ENCODE measurements at places on chromosomes 7 and 10.

DNA sequence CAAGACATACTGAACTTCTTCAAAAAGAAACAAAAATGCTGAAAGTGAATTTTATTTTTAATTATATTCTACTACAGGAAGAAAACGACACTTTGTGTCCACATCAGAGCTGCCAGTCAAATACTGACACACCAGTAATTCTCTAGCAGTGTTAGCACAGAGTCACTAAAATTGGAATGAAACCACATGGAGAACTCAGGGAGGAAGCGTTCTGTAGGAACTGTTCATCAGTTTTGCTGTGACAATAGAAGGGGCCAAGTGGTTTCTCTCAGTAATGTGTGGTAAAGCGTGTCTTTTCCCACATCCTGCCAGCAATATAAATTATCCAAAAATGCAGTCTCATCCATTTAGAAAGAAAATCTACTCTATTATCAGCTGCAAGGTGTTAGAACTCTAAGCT lies 683.3 kb downstream of the GRM8 start:
- DNase-seq = no peak

DNA sequence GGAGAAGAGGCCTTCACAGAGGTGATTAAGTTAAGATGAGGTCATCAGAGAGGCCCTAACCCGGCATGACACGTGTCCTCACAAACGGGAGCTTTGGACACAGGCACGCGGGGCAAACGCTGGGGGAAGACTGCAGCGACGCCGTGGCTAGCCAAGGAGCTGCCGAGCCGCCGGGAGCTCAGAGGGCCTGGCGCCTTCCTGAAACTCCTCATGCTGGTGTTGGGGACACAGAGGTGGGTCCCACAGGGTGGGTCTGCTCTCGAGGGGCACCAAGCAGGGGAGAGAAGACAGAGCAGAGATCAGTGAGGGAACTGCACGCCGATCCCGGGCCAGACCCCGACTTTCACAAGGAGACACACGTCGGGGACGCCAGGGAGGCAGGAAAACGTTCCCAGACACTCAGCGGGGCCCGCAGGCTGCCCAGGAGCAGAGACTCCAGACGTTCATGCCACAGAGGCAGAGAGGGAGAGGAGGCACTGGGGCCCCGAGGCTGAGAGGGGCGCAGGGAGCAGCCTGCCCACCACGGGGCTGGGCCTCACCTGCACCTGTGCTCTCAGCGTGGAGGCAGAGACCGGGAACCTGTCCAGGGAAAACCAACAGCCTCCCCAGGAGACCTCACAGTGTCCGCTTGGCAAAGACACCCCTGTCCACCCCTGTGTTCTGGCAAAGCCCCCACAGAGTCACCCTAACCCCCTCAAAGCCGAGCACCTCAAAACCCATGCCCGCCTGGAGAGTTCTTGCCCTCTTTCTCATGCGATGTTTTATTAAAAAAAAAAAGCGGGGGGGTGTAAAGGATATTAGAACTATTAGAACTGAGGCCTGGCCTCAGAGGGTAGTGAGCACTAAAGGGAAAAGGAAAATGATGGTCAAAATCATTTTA lies 103.8 kb downstream of the PDGFA start:
- DNase-seq = no peak

DNA sequence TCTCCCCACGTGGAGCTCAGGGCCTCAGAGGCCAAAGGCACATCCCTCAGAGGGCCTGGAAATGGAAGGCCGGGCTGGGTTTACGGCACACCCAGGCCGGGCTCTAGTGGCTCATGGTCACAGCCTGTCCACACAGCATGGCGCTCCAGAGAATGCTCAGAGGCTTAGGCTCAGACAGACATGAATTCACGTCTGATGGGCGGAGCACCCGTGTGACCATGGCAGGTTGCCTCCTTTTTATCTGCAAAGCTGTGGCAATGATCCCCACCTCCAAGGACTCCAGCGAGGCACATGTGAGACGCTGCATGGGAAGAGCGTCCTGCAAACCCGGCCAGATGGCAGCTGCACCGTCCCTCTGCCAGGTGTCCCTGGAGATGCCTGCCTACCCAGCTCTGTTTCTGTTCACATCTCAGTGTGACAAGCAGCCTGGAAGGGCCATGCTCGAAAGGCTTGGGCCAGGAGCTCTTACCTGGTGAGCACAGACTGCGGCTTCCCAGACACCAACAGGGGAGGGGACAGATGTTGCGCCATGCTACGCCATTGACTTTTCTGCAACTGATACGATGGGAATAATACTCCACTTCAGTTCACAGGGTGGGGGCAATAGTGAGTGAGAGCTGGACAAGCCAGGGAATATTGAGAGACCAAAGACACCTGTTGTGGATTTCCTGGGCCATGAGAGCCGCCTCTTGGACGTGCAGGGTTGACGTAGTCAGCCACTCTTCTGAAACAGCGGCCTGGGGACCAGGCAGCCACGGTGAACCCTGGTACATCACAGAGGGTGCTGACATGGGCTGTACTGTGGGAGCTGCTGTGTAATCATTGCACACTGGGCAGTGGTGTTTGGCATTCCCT lies 34.4 kb upstream of the FAM20C start:
- no peak for DNase-seq

- no peak for DNase-seq
Observed at GRCh38 chr10:31757386-31757791, 171.2 kb downstream of the ARHGAP12 start.

DNA sequence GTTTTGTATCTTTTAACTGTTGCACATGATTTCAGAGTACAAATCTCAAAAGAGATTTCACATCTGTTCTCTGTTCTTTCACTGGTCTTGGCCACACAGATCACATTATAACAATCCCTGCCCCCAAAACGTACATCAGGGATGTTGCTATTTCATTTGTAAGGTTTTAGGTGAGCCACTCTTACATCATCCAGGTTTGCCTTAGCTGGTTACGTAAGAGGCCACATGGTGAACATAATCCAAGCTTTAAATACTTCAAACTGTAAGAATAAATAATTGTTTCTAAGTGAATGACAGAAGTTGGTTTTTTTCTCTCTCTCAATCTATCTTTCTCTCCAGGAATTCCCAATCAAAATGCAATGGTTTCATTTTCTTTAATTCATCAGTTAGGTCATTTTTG lies 245.9 kb upstream of the HGF start:
- DNase-seq = no peak

- DNase-seq = no peak
Observed at GRCh38 chr10:76554478-76554877, 1083.1 kb downstream of the KCNMA1 start.

- DNase-seq = no peak
Observed at GRCh38 chr10:91521439-91521838, 111.3 kb downstream of the HECTD2 start.

GRCh38 chr10:119769886-119770285 lies 44.0 kb downstream of the INPP5F start:
- no peak for DNase-seq

DNA sequence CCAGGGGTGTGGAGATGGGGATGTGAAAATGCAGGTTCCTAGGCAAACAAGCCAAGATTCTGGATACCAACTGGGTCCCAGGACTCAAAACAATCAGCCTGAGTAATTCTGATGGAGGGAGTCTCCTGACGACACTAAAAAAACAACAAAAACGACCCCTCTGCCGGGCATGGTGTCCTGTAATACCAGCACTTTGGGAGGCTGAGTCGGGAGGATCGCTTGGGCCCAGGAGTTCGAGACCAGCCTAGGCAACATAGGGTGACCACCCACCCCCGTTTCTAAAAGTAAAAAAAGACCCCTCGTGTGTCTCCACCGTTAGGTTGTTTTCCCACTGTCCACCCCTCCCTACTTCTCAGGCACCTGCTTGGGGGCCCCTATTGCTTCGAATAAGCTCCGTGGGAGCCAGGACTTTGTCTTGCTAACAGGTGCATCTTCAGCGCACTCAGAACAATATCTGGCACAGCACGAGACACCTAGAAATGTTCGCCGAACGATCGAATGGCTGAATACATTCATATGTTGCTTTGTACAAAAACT lies 743 bp upstream of the NRF1 start:
- no peak for DNase-seq

GRCh38 chr10:22226599-22226998 lies 8.8 kb upstream of the EBLN1 start:
- DNase-seq = no peak

DNA sequence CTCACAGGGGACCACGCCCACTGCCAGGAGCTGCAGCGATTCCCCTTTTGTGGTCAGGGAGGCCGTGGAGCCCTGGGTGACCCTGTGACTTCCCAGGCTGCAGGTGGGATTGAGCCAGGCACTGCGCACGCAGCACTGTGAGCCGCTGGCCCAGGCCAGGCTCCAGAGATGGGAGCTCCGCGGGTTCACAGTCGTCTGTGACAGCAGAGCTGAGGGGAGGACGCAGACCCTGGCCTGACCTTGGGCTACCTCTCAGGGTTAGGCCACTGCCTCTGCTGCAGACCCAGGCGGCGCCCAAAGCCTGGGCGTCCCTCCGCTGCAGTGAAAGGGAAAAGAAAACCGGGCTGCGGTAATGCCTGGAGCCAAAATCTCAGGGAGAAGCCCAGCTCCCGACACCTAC lies 107.5 kb upstream of the GPR26 start:
- no peak for DNase-seq

DNA sequence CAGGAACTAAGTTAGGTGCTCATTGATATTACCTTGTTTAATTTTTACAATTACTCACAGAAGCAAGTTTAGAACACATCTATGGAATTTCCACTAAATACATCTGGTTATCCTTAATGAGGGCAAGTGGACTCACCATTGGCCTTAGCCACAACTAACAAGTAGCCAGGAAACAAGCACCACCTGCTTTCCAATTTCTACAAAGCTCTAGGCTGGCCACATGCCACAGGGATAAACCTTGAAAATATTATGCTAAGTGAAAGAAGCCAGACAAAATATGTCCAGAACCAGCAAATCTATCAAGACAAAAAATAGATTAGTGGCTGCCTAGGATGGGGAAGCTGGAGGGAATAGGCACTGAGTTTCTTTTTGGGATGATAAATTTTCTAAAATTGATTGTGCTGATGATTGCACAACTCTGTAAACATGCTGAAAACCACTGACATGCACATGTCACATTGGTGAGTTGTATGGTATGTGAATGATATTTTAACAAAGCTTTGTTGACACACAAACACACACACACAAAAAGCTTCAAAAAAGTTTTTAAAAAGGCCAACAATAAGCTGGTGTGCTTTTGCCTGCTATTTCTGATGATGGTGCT lies 179.4 kb downstream of the CPEB3 start:
- no peak for DNase-seq

- no peak for DNase-seq
Observed at GRCh38 chr10:95539560-95540284, 21.4 kb downstream of the SORBS1 start.

DNA sequence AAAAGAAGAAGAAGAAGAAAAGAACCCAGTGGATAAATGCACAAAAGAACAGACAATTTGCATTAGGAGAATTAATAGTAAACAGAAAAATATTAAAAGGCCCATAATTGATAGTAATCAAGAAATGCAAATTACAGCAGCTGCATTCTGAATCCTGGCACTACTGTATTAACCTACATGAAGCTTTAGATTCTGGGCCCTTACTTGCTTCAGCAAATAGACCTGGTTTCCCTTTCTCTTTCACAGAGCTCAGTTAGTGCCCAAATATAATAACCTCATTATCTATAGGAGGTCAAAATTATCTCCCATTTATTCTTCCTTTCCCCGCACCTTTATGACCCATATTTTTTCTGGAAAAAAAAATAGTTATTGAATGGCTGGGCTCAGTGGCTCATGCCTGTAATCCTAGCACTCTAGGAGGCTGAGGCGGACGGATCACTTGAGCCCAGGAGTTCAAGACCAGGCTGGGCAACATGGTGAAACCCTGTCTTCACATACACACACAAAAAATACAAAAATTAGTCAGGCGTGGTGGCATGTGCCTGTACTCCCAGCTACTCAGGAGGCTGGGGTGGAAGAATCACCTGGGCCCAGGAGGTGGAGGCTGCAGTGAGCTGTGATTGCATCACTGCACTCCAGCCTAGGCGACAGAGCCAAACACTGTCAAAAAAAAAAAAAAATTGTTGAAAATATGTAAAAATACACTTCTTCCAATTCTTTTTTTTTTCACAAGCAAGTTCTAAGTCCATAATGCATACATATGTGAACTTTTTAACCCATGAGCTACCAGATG lies 36.0 kb upstream of the PIK3AP1 start:
- DNase-seq = no peak

GRCh38 chr10:30094601-30095000 lies 35.2 kb upstream of the JCAD start:
- no peak for DNase-seq

DNA sequence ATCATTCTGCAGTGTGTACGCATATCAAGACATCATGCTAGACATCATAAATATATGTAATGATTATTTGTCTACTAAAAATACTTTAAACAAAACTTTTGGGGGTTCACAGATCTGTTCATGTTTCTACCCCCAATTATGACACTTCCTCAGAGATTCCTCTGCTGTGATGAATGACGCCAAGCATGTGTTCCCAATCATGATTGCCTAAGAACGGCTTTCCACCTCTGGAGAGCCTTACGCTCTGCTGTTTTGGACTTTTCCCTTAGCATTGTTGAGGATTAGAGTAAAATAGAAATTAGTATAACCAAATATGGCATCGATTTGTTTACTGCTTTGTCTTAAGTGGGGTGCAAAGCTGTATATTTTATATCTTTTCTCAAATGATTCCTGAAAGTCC lies 236.3 kb upstream of the IGFBP3 start:
- no peak for DNase-seq

- peak; percentile 64 for DNase-seq
Observed at GRCh38 chr7:30564243-30564892, 30.3 kb upstream of the GARS1 start.

DNA sequence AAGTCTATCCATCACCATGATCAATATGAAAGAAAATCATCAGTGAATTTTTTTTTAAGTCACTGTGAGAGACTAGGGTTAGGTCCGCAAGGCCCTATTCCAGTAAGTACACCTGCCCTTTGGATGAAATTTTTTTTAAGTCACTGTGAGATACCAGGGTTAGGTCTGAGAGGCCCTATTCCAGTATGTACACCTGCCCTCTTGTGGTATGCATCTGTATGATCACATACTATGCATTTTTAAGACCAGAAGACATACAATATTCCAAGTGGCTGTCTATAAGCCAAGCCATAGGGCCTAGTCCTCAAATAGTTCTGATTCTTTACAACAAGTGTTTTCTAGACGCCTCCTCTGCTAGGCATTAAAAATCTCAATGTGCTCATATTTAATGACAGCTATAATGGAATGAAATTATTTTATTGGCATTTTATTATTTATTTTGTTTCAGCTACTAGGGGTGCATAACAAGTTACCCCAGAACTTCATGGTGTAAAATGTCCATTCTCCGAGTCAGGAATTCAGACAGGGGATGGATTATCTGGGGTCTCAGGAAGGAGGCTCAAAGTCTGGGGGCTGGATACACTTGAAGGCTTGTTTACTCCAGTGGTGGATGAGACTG lies 53.1 kb downstream of the TEX36 start:
- no peak for DNase-seq

DNA sequence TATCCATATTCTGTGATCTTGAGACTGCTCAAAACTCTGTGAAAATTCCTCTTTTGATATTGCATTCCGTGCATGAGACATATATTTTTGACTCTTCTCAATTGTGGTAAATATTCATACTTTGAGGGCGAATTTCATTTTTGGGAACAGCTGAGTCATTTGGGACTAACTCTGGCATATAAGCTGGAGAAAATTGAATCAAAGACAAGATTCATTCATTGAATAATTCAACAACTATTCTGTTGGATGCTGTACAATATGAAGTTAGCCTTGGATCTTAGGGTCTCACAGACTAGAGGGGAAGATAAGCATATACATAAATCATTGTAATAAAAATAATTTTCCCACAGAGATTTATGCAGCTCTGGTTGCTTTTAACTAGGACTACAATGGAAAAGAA lies 183.2 kb upstream of the NEBL start:
- no peak for DNase-seq

All from CD4-positive, alpha-beta T cell treated with Interferon gamma for 1 hour (primary cell).